ENCODE measurements at places on chromosomes 6 and 20. TPM values are rescaled to one million over a fixed set of nuclear protein-coding genes. Genes with fewer than 3 reads are reported as not detected.

The SLC22A16 gene
- not detected for total RNA-seq

The BPIFB4 gene
- not detected for total RNA-seq

The C6orf15 gene
- not detected for total RNA-seq

The SGK1 gene
- total RNA-seq, result 108 TPM

The TNFRSF6B gene
- total RNA-seq, result 19.2 TPM

Measured in tibial nerve (tissue), 4 donors.